ENCODE measurements at places on chromosomes 4 and X.

DNA sequence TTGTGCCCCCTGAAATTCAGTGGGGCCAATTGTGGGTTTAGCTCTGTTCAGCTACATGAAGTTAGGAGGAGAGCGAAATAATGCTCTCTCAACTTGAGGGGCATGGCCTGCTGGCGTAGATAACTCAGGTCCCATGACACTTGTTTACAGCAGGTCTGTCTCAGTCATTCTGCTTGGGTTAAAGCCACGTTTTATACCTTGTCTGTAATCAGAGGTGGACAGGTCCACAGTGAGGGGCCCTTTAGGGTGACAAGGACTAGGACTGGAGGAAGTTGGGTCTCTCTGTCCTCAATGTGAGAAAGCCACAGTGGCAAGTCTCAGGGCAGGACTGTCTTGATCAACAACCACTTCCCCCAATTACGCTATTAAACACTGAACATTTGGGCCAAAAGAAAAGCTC lies 49.0 kb downstream of the PDHA1 start:
- no peak for DNase-seq

- DNase-seq: no peak
Measured at GRCh38 chr4:89049853-89050252, 7.1 kb downstream of the FAM13A start.

- no peak for DNase-seq
Measured at GRCh38 chr4:123409334-123409733, 12.7 kb downstream of the SPRY1 start.

- no peak for DNase-seq
Measured at GRCh38 chr4:177099211-177099610, 210.5 kb upstream of the NEIL3 start.

GRCh38 chrX:108417257-108417656 lies 21.0 kb downstream of the COL4A6 start:
- no peak for DNase-seq

- DNase-seq: no peak
Measured at GRCh38 chr4:185874516-185875230, 62.7 kb upstream of the SORBS2 start.

DNA sequence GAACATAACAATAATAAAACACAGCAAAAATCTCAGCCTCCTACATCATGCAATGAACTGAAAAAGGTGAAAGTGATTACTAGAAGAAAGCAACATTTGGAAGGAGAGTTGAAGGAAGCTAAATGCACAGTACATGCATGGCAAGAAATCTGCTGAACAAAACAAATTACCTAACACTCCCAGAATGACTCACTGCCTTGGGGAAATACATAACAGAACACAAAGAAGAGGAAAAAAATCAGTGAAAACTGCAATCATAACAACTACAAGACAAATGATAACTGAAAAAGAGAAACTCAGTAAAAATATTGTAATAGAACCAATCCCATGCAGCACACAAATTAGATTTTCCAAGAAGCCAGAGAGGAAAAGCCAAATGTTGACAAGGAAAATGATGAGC lies 1513.2 kb downstream of the ARAP2 start:
- no peak for DNase-seq

DNA sequence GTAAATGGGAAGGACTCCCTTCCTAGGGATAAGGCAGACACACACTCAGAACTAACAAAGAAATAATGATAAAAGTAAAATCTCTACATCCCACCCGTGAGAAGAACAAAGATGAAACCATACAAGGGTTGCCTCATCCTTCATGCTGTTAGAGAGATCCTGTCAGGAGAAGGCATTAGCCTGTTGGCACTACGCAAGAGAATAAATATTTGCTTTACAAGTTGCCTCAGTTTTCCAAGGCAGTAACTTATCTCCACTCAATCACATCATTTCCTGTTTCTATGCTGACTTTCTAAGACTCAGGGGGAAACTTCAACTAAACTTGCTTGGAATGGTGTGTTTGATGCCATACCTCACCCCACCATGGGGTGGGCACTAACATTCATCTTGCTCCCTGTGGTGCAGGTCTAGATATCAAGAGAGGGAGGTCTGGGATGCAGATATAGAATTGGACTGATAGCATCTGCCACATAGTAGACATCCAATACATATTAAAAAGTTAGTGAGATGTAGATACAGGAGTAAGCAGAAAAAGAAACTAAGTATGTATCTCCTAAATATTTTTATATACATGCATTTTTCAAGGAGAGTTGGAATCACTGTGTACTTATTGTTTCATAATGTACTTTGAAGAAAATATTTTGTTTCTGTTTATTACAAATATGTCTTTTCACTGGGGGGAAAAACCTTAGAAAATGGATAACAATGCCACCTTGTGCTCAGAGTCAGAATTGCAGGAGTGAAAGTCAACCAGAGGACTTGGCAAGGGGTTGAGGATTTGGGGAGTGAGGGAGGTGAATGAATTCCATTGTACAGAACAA lies 57.2 kb upstream of the BEX4 start:
- DNase-seq: no peak

- no peak for DNase-seq
Measured at GRCh38 chrX:75596178-75596577, 73.3 kb upstream of the ZDHHC15 start.

GRCh38 chrX:115173181-115173580 lies 16.0 kb upstream of the RBMXL3 start:
- DNase-seq: no peak

GRCh38 chr4:37721995-37722638 lies 35.9 kb upstream of the RELL1 start:
- DNase-seq: no peak

GRCh38 chr4:188417181-188417580 lies 277.9 kb downstream of the TRIML1 start:
- DNase-seq: no peak

Data from activated CD4-positive, alpha-beta T cell treated with anti-CD3 and anti-CD28 coated beads, Interleukin-2, amount 50 U/mL, for 24 hours (primary cell).